MCF 10A (cell line): ENCODE measurements at places on chromosomes 12 and 14. TPM values are rescaled to one million over a fixed set of nuclear protein-coding genes. Genes with fewer than 3 reads are reported as not detected.

DNA sequence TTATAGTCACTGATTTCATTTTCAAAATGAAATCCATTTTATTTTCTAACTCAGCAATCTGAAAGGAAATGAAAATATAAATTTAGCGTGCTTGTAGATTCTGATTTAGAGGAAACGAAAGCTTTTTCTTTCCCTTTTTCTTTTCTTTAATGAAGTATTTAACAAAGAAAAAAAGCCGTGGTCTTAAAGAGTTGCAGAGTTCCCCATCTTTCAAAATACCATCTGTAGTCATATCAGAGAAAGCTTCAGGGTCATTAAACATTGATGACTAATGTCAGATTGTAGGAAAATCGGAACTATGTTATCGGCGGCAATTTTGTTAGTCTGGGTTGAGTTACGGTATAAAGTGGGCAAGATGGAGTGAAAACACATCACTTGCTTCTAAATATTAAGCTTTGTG lies 32.3 kb downstream of the DRAM1 start:
- H3K4me1 ChIP-seq, result no peaks in the 10 kb centered on the region
- H3K4me3 ChIP-seq, result no peak overlapping the region
- H3K27me3 ChIP-seq, result no peaks in the 10 kb centered on the region
- no peak for DNase-seq
- H3K27ac ChIP-seq, result no peak overlapping the region
- no peaks in the 10 kb centered on the region for H3K36me3 ChIP-seq

DNA sequence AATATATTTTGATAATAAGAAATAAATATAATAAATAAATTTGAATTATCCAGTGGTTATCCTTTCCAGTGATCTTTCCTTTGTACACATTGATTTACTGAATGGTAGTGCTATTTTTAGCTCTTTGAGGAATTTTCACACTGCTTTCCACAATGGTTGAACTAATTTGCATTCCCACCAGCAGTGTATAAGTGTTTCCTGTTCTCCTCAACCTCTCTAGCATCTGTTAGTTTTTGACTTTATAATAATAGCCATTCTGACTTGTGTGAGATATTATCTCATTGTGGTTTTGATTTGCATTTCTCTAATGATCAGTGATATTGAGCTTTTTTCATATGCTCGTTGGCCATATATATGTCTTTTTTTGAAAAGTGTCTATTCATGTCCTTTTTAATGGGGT lies 333.7 kb downstream of the RAD51B start:
- H3K27me3 ChIP-seq, result no peaks in the 10 kb centered on the region
- H3K36me3 ChIP-seq, result no peaks in the 10 kb centered on the region
- DNase-seq, result no peak
- peaks cover 12% of the 10 kb centered on the region for H3K4me1 ChIP-seq
- no peak overlapping the region for H3K27ac ChIP-seq

DNA sequence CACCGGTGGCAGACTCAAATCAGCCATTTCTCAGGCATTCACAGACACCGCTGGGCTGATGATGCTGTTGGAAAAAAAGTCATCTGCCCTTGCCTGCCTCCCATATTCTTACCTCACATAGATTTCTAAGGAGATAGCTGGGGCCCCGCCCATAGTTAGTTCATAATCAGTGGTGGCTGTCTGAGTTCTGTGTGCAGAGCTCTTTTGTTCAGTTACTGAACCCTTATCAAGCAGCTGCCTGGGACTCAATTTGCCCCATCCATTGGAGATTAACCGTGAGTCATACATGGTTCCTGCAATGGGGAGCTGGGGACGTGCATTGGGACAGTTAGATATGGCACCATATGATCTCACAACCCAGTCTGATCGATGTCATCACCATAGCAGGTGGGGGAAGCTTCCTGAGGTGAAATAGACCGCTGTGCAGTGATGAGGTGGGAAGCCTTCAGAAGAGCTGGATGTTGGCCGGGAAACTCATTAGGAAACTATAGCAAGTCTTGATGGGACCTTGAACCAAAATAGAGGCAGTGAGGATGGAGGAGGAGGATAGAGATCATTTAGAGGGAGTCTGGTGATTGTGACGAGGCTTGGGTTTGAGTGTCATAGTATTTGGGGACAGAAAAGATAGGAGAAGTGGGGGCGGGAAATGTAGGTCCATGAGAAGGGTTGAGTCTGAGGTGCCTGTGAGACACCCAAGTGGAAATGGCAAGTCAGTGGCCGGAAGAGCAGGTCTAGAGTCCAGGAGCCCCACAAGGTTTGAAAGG lies 147.8 kb downstream of the GCH1 start:
- peaks cover 42% of the 10 kb centered on the region for H3K36me3 ChIP-seq
- no peak for DNase-seq

DNA sequence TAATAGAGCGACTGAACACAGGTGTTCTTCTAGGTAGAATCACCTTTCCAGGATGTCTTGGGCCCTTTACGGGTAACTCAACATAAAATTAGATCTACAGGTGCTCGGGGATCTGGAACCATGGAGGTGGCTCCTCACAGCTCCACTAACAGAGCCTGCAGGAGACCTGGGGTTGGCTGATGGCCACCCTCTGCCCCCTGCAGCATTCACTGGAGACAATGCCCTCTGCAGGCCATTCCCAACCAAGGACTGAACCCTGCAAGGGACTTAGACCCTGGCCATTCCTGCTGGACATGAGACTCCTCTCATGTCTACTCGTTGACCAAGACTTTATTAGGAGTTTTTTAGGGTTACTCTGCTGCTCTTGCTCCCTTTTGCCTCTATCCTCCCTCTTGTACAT lies 58.5 kb upstream of the PPP4R3A start:
- no peak overlapping the region for H3K27ac ChIP-seq
- no peaks in the 10 kb centered on the region for H3K36me3 ChIP-seq
- no peak overlapping the region for H3K4me3 ChIP-seq
- no peaks in the 10 kb centered on the region for H3K4me1 ChIP-seq
- no peak for DNase-seq

DNA sequence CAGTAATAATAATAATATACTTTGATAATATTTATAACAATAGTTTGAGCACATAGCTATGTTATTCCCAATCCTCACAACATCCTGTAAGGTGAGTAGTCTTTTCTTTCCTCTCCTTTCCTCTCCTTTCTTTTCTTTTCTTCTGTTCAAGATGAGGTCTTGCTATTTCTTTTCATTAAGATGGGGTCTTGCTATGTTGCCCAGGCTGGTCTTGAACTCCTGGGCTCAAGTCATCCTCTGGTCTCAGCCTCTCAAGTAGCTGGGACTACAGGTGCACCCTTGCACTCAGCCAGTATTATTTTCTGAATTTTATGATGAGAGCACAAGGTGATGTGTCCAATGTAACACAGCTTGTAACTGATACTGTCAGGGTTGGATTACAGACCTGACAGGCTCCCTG lies 134.6 kb downstream of the OTOGL start:
- no peak overlapping the region for H3K4me3 ChIP-seq
- DNase-seq, result no peak

DNA sequence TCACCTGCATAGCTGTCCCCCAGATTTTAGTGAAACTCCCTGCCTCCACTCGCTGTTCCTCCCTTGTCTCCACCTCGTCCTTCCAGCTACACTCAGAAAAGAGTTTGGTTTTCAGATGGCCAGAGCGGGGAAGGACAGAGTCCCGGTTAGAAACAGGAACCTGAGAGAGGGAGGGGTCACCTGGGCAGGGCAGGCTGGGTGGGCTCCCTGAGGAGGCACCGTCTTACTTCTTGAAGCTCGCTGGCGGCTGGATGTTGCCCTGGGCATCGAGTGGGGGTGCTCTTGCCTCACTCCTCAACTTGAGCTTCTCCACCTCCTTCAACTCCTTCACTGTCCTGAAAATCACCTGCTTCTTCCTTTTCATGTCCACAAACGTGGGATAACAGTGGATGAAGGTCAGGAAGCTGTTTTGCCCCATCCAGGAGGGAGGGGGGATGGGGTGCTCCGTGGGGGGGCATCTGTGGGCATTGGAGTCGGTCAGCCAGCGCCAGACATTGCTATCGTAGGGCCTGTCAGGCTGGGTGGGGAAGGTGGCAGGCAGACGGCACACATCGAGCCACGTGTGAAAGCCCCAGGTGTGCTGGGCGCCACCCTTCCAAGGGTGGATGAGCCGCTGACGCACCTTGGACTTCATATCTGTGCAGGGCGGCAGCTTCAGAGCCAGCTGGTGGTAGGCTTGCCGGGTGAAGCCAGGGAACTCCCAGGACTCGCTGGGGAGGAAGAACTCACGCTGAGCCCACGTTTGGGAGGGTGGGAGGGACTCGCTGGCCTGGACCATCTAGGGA lies 2.0 kb downstream of the TEX52 start:
- DNase-seq, result no peak
- peaks cover 3% of the 10 kb centered on the region for H3K36me3 ChIP-seq
- no peak overlapping the region for H3K4me3 ChIP-seq
- H3K27me3 ChIP-seq, result no peaks in the 10 kb centered on the region
- no peak overlapping the region for H3K27ac ChIP-seq

DNA sequence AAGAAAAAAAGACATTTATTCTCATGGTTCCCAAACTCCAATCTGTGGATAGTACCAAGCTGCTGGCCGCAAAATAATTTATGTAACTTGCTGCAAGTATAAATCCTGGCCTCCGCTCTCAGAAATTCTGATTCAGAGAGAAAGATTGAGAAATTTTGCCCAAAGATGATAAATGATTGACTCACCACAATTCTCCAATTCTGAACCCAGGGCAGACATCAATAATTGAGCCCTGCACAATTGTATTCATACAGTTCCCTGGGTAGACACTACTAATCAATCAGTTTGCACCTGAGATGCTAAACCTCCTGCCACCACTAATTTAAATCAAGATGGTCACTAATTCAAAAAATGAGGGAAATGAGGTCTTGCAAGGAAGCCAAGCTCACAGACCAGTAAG lies 38.2 kb downstream of the TRPV4 start:
- no peaks in the 10 kb centered on the region for H3K36me3 ChIP-seq
- DNase-seq, result peak; percentile 81
- H3K4me3 ChIP-seq, result no peak overlapping the region
- no peak overlapping the region for H3K27ac ChIP-seq
- peaks cover 11% of the 10 kb centered on the region for H3K4me1 ChIP-seq

DNA sequence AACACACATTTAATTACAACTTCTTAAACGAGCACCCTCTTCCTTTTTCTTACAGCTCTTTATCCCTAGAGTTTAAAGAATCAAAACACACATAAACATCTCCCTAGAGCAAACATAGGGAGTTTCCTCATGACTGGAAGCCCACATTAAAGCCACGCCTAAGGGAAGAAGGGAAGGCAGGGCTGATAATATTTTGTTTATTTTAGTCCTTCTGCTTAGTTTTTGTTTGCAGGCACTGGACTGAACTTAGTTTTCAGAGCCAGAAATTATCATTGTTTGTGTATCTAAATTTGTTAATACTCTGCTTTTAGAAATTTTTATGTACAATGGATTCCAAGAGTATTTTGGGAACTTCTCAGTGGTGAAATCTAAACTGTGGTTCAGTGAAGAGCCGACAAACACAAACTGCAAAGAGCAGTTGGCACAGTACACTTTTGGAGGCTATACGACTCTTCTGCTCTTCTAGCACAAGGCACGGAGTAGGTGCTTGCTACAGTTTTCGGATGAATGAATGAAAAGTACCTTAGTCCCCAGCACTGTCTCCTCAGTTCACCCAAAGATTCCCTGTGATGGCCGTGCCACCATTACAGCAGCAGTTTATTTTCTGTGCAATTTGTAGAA lies 17.6 kb upstream of the AMIGO2 start:
- H3K36me3 ChIP-seq, result no peaks in the 10 kb centered on the region
- no peak overlapping the region for H3K4me3 ChIP-seq

- H3K36me3 ChIP-seq, result no peaks in the 10 kb centered on the region
- H3K4me3 ChIP-seq, result no peak overlapping the region
- no peaks in the 10 kb centered on the region for H3K27me3 ChIP-seq
- H3K4me1 ChIP-seq, result peaks cover 51% of the 10 kb centered on the region
Measured at GRCh38 chr14:61343991-61344405, 22.6 kb downstream of the PRKCH start.

DNA sequence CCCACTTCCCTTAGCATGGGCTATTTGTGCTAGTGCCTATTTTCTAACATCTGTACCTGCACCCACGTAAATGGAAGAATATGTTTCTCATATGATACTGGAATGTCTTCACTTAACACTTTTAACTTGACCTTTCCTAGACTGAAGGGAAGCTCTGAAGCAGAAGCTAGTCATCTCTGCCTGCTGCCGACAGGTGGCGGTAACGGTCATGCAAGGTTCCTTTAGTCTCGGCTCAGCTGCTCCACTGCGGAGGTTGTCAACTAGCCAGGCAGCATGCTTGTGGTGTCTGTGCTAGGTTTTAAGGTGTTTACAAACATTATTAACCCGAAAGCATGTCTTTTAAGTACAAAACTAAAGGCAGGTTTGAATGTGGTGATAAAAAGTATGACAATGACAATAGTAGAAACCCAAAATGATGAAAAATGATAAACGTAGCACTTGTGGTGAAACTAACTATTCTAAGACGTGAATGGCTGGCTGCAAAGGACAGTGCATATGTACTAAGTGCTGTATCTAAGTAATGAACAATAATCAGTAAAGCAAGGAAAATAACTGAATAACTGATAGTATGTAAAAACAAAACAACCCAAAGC lies 117.2 kb downstream of the GRIN2B start:
- no peaks in the 10 kb centered on the region for H3K36me3 ChIP-seq
- H3K4me1 ChIP-seq, result no peaks in the 10 kb centered on the region
- no peak overlapping the region for H3K27ac ChIP-seq
- no peak overlapping the region for H3K4me3 ChIP-seq

GRCh38 chr14:84750763-84751554 lies 779.0 kb upstream of the FLRT2 start:
- no peak overlapping the region for H3K27ac ChIP-seq
- peak; percentile 7 for DNase-seq
- no peaks in the 10 kb centered on the region for H3K27me3 ChIP-seq
- H3K4me1 ChIP-seq, result no peaks in the 10 kb centered on the region
- H3K4me3 ChIP-seq, result no peak overlapping the region

GRCh38 chr12:65536876-65537681 lies 258.6 kb downstream of the MSRB3 start:
- no peaks in the 10 kb centered on the region for H3K27me3 ChIP-seq
- no peaks in the 10 kb centered on the region for H3K36me3 ChIP-seq
- peak overlapping the region; percentile 84 for H3K27ac ChIP-seq
- H3K4me1 ChIP-seq, result peaks cover 44% of the 10 kb centered on the region
- H3K4me3 ChIP-seq, result no peak overlapping the region
- DNase-seq, result peak; percentile 95

Gene CRIP1
- total RNA-seq, result not detected in 2 replicates

Gene FAM186B
- 0.30 and 0.64 TPM in 2 replicates for total RNA-seq

Gene VWF
- total RNA-seq, result not detected in 2 replicates

Gene VRTN
- not detected in 2 replicates for total RNA-seq

Gene PIGH
- total RNA-seq, result 13.8 and 18.9 TPM in 2 replicates

Gene PRB2
- not detected in 2 replicates for total RNA-seq

Gene PIWIL1
- total RNA-seq, result not detected in 2 replicates
